Activated CD4-positive, alpha-beta T cell treated with anti-CD3 and anti-CD28 coated beads, Interleukin-2, amount 10 ng/mL, durations not matched to agents 7 days and 5 days (primary cell): ENCODE measurements at places on chromosomes 11 and 22.

DNA sequence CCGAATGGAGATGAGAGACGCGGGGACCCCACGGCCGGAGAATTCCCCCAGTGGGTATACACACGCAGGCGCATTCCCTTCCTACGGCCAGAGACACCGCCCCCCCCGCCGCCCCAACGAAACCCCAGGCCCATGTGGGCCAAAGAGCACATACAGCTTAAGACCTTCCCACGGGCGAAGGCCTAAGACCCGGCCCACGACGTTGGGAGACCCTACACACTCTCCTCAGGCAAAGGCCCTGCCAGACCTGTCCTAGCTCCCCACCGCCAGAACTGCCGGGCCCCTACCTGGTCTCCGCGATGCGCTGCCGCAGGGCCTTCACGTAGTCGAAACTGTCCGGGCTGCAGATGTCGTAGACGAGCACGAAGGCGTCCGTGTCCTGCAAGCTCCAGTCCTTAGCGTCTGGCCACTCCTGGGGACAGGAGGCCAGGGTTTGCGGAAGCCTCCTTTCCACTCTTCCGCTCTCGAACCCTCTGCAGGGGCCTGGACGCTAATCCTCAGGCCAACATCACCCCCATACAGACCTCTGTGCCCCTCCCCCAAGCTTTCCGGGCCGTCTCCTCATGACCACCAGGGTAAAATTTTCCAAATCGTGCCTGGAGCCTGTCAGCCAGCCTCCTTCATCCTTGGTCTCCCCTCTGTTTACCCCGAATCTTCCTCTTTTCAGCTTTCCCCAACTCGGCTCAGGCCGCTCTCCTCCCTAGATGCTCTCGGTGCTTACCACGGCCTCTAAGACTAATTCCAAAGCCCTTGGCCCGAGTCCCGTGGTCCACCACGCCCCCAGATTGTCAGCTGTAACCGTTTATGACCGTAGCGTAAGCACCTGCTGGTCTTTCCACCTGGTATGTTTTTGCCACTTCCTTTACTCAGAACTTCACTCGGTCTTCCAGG, 1.7 kb downstream of the RASL10A start:
- no peak for DNase-seq

GRCh38 chr22:32986766-32987040, 71.5 kb downstream of the SYN3 start:
- no peak for DNase-seq

DNA sequence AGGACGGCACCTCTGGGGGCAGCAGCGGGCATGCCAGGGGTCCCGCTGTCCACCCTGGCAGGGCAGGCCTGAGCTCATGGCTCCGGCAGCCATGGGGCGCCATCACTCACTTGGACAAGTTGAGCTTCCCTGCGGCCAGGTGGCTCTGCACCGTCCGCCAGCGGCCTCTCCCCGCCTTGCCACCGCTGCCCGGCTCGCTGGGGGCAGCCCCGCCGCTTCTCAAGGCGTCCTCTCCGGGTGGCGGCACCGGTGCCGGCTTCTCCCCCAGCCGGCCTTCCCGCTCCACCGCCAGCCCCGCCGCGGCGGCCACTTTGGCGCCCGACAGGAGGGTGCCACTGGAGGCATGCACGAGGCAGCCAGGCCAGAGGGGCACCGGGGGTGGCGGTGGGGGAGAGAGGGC, 35.0 kb downstream of the SYT7 start:
- DNase-seq, result no peak

DNA sequence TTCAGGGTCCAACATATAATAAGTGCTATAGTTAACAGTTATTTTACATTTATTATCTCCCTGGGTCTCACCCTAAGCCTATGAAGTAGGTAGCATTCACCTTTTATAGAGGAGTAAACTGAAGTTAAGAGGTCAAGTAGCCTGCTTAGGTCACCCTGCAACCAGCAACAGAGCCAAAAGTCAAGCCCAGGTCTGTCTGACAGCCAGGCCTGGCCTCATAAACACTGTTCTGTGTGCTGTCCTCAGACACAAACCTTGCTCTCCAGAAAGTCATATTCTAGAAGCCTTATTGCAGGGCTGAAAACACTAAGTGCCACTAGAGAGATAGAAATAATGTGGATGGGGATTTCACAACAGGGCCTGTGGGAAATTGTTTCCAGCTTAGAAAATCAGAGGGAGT, 59.3 kb downstream of the BDNF start:
- DNase-seq, result no peak

GRCh38 chr11:110070176-110070575, 23.0 kb upstream of the ZC3H12C start:
- DNase-seq, result no peak

GRCh38 chr11:34910817-34911216, 5.4 kb downstream of the APIP start:
- no peak for DNase-seq

GRCh38 chr22:39915295-39915726, 14.4 kb downstream of the GRAP2 start:
- DNase-seq, result no peak
